NCI-H2107 (cell line): ENCODE measurements at places on chromosomes 5 and 9.

GRCh38 chr5:177477701-177478477, 4.5 kb upstream of the DBN1 start:
- no peak for DNase-seq

- no peak for DNase-seq
These were observed at the start of gene OLFML2A for GRCh38 chr9:124776954-124777648. Gene OLFML2A, plus strand, starts transcription at chr9:124777133. Its CDS starts 138 bp downstream, at chr9:124777271.

DNA sequence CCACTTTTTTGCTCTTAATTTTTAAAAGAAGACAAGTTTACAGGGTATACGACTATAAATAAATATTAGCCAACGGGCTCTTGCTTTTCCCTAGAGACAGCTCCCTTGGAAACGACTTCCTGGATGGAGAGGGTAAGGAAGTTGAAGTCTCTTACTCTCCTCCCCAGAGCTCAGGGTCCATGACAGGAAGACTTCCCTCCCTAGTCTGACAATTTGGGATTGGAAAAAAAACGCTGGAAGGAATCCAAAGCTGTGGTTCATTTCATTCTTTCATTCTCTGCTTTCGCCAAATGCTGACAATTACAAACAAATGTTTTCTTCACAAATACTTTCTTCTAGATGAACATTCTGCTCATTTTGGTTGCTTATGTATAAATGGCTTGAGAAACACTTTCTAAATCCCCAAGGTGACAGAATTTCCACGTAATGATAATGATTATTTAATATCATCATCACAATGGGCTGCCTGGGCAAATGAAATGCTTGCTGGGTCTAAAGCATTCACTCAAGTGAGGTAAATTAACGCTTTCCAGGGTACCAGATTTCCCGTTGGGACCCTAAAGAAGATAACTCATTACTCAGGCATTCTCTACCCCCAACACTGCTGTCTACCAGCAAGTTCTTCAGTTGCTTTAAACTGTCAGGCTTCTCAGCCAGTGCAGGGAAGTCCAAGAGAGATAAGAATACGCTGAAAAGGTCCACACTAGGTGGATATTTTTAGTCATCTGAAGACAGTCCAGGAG, 139.8 kb upstream of the SLC30A5 start:
- DNase-seq: no peak

- DNase-seq: no peak
These were observed 12.4 kb downstream of the TNFAIP8 start for GRCh38 chr5:119368238-119368630.

DNA sequence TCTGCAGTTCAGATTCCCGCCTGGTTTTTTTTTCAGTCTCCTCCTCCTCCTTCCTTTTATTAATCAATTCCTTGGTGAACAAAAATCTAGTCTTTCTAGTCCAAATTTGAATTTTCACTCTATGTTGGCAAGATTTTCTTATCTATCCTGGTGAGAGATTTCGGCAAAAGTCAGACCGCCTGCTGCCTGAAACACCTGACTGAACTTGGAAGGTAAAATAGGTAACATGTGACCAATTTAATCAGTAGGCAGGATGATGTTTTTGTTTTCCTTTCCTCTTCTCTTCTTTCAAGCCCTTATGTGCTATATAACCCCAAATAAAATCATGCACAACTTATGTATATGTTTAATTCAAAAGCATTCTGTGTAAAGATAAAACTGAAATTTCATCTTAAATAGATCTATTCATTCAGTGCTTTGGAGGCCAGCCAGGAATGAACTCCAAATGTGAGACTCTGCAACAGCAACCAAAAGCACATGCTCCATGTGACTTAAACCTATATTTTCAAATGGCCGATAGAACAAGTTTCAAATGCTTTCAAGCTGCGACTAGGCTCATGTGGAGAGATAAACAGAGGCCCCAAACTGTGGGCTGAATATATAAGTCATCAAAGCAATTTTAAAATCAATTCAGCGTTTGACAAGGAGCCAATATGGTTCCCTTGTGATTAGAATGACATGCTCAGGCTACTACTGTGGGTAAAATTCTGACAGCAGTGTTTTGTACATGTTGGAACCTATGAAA, 100.4 kb upstream of the SEMA6A start:
- DNase-seq: no peak

DNA sequence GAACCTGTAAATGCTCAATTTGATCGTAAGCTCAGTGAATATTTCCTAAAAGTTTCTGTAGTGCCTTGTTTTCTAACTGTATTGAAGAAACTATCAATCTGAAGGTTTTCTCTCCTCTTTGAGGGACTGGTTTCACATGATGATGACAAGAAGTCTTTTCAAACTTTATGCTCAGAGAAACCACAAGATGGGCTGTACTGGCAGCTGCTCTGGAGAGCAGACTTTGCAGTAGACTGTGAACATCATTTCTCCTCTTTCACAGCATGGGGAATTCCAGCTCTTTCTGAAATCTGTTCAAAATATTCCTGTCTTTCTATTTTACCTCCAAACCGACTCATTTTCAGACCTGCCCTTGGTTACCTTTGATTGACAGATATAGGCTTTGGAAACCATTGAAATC, 194.4 kb downstream of the IZUMO3 start:
- no peak for DNase-seq

- no peak for DNase-seq
These were observed 100.0 kb downstream of the SPATA31D1 start for GRCh38 chr9:82088591-82088990.

- no peak for DNase-seq
These were observed 3.3 kb upstream of the LHX2 start for GRCh38 chr9:124008303-124008693.

DNA sequence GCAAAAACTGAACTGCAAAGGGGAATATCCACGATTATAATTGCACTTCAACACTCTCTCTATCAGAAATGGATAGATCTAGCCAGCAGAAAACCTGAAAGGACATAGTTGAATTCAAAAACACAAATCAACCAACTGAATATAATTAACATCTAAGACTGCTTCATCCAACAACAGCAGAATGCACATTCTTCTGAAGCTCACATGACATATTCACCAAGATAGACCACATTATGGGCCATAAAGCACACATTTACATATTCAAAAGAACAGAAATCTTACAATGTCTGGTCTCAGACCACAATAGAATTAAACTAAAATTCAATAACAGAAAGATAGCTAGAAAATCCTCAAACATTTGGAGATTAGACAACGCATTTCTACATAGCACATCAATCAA, 118.3 kb downstream of the FBXO4 start:
- DNase-seq: no peak

DNA sequence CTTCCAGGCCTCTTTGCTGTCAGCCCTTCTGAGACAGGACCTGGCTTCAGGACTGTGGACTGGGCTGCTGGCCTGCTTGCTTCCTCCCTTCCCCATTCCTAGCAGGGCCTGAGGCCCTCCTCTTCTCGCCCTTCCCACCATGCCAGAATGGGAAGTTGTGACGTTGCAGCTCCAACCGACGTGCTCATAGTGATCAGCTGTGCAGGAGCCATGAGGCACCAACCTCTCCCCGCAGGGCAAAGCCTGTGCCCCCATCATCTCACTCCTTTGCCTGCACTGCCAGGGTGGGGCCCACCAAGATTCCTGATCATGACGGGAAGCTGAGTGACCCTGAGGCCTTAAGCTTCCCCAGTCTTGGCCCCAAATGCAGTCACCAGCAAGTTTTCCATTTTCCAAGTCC, 45.1 kb upstream of the GARNL3 start:
- no peak for DNase-seq

DNA sequence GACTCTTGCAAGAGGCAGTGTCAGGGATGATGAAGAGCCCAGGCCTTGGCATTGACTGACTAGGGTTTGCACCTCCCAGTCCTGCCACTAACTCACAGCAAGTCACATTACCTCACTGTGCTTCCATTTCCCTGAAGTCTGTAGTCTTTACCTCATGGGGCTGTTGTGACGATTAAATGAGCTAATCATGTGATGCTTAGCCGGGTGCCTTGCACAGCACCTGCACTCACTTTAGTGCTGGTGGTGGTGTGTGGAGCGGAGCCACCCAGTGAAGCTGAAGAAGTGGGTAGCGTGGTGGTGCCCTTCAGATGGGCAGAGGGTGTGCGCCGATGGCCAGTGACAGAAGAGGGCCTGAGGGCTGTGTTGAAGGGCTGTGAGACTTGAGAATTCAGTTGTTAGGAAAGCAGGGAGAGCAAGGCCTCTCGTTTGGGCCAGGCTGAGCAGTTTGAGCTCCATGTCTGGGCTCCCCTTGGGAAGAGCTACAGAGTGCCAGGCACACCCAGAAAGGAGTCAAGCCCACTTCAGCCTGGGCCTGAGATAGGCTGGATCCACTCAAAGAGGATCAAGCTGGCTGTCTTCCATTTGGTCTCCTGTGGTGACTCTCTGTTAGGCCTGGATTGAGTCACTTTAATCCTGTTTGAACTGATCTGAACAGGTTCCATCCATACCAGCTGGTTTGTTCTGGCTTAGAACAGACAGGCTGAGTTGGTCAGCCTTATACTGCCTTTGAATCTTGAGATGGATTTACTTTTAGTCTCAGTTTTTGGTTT, 42.5 kb downstream of the RALGPS1 start:
- no peak for DNase-seq

DNA sequence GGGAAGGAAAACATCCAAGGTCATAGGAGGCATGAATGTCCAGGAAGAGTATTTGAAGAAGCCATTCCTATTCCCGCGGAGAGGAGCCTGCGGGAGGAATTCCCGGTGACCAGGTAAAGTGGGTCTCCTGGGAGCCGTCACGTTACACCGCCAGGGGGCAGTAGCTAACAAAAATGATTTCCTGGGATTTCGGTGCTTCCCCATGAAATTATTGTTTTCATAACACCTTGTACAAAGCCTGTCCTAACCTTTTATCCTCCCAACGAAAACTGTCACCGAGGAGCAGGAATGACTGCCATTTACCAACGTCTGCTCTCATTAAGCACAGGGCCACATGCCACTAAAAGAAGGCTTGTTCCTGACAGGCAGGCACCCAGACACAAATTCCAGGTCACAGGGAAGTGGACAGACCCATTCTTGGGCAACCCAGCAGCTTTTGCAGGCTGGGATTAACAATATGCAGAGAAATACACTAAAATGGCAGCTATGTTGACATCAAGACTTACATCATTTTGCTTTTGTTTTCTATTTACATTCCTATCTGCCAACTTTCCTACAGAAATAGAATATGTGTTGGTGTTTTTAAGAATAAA, 41.2 kb upstream of the CTSL start:
- no peak for DNase-seq

DNA sequence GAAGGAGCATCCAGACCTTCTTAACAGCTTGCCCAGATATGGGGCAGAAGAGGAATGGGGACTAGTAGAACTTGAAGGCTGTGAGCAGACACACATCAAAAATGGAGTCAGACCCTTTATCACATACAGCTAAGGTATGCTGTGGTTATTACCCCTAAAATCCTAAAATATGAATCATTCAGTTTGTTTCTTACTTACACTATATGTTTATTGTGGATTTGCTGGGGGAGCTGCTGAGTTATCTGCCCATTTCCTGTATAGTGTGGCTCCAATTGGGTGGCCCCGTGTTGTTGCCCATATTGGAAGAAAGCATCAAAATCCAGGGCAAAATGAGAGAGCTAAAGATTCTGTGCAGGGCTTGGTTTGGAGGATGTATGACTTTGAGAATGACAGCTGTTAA, 56.9 kb downstream of the AP3S1 start:
- no peak for DNase-seq

DNA sequence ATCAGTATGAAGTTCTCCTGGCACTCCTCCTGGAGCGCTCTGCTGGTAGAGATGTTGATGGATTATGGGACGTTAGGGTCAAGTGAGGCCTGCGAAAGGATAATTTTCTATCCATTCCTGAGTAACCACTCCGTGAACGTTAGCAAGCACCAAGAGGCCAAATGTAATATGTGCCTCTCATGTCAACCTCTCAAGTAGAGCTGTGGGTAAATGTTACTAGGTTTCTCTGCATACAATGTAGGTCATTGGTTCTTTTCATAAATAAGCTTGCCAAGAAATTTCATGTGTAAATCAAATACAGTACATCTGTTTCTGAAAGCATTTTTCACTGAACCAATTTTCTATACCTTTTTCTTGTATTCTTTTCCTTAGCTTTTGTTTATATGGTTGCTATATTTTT, 126.3 kb downstream of the KDM4C start:
- no peak for DNase-seq

DNA sequence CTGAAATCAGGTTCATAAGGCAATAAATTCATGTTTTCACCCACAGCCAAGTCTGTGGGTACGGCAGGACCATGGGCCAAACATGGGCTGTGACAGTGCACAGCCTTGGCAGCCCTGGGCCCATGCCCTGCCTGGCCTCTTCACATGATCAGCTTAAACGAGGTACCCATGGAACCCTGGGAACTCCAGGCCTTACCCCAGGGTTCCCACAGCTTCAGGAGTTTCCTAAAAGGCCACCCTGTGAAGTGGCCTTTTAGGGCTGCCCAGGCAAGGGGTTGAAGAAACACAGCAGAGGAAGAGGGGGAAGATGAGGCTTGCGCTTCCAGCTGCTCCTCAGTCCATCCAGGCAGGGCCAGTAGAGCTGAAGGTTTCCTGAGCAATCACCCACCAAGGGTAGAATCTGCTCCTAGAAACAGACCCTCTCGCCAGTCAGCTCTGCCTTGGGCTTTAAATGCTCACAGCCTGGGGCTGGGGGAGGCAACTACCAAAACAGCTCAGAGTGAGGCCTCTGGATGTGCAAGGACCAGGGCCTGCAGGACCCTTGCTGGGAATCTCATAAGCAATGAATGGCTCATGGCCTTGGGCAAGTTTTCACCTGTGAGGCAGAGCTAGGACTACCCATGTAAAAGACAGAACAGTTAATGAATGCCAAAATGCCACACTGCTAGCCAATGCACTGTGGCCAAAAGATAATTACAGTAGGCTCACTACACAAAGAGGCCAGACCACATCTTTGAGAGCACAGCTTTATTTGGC, 79.3 kb upstream of the LRRTM2 start:
- DNase-seq: no peak

- DNase-seq: no peak
These were observed 257.4 kb downstream of the ENC1 start for GRCh38 chr5:74382987-74383593.

GRCh38 chr5:79032031-79032695, 37.3 kb downstream of the DMGDH start:
- DNase-seq: no peak

GRCh38 chr9:82720515-82720914, 342.4 kb downstream of the RASEF start:
- DNase-seq: no peak
